ENCODE measurements at places on chromosomes 1 and 21.

- no peak for DNase-seq
These were observed 17.5 kb downstream of the COL9A2 start for GRCh38 chr1:40299366-40300248.

- no peak for DNase-seq
These were observed 256.7 kb downstream of the KIF26B start for GRCh38 chr1:245411245-245412036.

DNA sequence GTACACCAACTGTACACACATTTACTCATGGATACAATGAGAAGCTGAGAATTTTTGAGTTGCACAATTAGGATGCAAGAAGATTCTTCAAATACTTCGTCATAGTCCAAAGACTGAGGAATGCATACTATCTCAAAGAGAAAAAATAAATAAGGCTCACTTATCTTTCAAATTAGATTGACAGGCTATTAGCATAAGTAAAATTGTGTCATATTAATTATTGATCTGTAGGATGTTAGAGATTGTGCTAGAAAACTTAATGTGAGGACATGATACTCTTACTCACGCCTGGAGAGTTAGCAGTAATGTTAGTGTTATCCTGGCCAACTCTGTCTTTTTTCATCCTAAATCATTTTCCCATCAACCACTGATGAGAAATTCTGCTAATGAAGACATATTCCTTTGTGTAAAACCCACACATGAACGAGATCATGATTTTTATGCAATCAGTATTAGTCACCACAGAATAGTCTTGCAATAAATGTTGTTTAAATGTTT, 659.0 kb downstream of the LTN1 start:
- no peak for DNase-seq

DNA sequence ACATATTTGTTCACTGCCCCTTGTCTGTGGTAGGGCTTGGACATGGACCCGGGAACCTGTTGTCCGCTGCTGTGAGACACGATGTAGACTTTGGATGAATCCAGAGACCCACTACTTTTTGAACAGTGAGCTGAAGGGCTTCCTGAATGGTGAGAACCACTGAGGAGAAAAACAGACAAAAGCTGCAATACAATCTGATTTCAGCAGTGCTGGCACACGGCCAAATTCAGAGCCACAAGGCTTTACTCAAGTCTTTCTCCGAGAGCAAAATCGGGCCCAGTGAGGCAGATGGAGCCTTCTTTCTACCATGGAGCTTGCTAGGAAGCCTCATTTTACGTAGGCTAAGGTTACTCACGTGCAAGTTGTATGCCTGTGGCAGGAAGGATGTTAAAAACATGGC, 197.6 kb downstream of the SIPA1L2 start:
- DNase-seq: no peak
